ENCODE measurements at places on chromosomes 11 and 22.

GRCh38 chr22:49129736-49130135 is 697.9 kb downstream of the BRD1 start:
- no peak for DNase-seq

GRCh38 chr11:9821008-9821752 is 157.3 kb downstream of the SWAP70 start:
- DNase-seq = no peak

DNA sequence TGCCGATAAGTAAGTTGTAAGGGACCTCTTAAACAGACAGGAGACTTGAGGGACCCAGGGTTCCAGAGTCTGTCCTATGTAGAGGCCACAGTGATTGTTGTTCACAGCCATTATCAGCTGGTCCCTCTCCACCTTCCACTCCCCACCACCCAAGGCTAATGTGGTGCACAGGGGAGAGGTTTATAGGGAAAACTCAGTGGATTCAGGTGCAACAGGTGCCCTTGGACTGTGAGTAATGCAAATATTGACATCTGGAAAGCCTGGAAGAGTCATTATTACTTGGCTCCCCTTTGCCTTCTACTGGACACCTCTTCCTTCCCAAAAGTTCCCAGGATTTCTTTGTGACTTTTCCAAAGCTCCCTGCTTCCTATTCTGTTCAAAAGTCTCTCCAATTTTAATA is 441.1 kb upstream of the CCDC90B start:
- DNase-seq = no peak

GRCh38 chr22:41642331-41643110 is 21.4 kb downstream of the XRCC6 start:
- DNase-seq = no peak

- no peak for DNase-seq
Measured at GRCh38 chr11:126949066-126949891, 51.3 kb downstream of the KIRREL3 start.

DNA sequence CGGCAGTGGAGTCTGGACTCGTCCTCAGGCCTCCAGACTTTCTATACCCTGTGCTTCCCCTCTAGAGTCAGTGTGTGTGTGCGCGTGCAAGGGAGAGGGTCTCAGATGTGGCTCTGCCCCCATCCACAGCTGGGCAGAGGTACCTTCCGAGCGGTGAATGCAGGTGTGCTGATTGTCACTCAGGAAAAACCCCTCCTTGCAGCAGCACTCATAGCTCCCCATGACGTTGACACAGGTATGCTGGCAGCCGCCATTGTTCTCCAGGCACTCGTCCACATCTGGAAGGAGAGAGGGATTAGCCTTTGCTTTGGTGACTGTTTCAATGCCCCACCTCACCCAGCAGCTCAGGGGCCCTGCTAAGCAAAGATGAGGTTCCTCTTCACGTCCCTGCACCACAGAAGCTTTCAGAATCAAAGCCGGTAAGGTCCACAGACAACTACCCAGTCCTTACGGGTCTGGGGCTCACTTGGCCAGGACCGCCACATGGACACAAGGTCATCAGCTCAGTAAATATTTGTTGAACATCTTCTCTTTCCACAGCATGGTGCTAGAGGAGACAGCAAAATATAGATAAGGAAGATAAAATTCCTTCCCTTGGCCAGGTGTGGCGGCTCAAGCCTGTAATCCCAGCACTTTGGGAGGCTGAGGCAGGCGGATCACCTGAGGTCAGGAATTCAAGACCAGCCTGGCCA is 16.9 kb downstream of the SCUBE2 start:
- DNase-seq = no peak

- no peak for DNase-seq
Measured at GRCh38 chr22:40243891-40244290, 66.2 kb downstream of the TNRC6B start.

GRCh38 chr11:115759622-115760460 is 255.6 kb upstream of the CADM1 start:
- peak; percentile 63 for DNase-seq

GRCh38 chr22:36578619-36579018 is 49.7 kb upstream of the EIF3D start:
- no peak for DNase-seq

- DNase-seq = no peak
Measured at GRCh38 chr22:17882162-17882561, 107.9 kb upstream of the BID start.

GRCh38 chr22:22023581-22024137 is 41.1 kb upstream of the TOP3B start:
- no peak for DNase-seq

GRCh38 chr11:67507242-67507863 is 609 bp downstream of the CDK2AP2 start:
- no peak for DNase-seq

GRCh38 chr22:22930571-22931556 is 43.2 kb downstream of the IGLL5 start:
- no peak for DNase-seq

- no peak for DNase-seq
Measured at GRCh38 chr11:86449993-86450629, 75.4 kb downstream of the CCDC81 start.

DNA sequence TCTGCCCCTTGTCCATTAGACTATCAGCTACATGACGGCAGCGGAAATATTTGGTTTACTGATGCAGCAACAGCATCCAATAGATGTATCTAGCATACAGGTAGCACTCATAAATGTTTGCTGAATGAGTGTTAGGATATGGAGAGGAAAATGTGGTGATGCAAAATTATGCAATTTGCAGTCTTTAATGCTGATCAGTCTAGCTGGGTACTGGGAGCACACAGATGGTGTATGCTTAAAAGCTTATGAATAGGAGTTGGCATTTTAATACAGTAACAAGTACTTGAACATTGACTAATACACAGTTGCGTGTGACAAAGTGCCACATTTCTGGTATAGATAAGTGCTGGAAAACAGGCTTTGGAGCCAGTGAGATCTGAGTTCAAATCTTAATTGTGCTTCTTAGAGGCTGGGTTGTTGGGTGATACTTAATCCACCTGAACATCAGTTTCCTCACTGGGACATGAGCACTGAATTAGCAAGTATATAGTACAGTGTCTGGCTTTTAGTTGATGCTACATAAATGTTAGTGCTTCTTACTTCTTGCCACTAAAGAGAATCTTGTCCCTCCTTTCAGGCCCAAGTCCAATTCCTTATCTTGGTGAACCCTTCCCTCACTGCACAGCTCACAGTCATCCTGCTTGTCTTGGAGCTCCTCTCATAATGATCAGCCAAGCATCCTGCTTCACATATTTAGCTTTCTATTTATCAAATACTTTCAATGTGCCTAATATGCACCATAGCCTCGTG is 99.6 kb downstream of the TIMP3 start:
- DNase-seq = no peak

DNA sequence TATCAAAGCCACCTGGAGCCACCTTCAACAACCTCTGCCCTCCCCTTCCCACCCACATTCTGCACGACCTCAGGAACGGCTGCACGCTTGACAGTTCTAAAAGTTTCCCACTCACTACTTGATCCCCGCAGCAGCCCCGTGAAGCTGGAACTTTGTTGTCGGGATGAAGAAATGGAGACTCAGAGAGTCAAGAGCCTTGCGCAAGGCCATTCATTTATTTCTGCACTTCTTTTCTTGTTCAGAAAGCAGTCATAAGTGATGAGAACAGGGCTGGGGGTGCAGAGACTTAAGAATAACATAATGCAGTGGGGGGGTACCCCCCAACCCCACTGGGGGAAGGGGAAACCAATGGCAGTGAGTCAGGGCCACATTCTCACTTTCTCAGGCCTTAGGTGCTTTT is 2.2 kb upstream of the ZFTA start:
- no peak for DNase-seq

DNA sequence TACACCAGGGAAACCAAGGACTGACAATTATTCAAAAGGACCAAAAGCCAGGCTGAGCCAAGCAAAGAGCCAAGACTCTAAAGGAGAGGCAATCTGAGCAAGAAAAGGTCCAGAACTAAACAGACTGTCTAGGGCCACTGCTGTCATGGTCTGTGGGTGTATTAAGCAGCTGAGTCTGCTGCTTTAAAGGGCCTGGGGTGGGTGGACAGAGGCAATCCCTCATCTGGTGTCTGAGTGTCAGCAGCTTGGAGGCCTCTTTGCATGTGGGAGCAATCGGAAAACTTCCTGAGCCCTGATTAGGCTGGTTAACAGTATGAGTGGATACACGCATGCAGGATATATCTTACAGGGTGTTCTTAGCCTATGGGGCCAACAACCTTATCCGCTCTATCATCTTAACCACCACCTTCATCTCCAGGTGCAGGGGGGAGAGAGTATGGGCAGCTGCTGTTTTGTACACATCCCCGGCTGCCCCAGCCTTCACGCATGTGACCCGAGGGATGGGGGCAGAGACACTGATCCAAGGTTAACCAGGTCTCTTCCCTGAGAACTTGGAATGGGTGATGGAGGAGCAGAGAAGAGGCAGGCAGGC is 67.5 kb upstream of the TIMP3 start:
- DNase-seq = no peak

- DNase-seq = no peak
Measured at GRCh38 chr11:125743681-125744080, 2.4 kb upstream of the PATE1 start.

DNA sequence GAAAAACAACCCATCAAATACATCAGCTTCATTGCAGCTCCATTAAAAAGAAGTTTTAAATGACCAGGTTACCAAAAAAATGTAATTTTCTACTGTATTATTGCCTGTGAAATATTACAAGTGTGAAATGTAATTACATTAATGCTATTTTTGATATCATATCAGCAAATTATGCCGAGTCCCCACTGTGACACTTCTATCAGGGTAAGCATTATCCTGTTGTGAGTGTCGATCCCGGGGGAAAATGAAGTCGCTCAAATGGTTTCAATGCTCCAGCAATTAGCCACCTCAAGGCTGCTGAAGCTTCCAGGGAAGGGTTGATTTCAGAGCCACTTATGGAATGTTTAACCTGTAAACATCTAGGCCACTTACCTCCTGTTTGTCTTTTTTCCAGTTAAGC is 70.4 kb downstream of the RCN1 start:
- DNase-seq = no peak

- DNase-seq = no peak
Measured at GRCh38 chr22:33299245-33299956, 241.2 kb upstream of the SYN3 start.

DNA sequence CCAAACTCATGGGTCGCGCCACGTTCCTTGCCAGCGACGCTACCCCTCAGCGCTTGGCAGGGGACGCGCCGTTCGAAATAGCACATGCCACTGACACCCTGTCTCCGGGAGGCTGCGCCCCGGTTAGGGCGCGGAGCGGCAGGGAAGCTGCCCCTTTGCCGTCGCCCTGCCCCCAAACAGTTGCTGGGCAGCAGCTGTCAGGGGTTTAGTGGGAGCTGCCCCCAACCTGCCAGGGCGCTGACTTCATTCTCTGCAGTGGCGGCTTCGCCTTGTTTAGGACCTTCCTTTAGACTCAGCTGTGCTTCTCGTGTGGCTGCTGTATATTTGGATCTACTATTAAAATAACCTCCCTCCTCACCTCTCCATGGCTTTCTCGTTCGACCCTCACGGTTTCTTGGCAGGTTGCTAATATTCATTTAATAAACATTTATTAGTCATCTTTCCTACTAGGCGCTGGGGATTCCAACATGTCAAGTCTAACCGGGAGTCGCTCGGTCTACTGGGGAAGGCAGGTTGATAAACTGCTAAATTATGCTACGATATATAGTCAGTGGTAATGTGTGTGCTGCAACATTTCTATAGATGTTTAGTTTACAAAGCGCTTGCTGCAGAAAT is 782 bp downstream of the TMEM109 start:
- DNase-seq = peak; percentile 51

DNA sequence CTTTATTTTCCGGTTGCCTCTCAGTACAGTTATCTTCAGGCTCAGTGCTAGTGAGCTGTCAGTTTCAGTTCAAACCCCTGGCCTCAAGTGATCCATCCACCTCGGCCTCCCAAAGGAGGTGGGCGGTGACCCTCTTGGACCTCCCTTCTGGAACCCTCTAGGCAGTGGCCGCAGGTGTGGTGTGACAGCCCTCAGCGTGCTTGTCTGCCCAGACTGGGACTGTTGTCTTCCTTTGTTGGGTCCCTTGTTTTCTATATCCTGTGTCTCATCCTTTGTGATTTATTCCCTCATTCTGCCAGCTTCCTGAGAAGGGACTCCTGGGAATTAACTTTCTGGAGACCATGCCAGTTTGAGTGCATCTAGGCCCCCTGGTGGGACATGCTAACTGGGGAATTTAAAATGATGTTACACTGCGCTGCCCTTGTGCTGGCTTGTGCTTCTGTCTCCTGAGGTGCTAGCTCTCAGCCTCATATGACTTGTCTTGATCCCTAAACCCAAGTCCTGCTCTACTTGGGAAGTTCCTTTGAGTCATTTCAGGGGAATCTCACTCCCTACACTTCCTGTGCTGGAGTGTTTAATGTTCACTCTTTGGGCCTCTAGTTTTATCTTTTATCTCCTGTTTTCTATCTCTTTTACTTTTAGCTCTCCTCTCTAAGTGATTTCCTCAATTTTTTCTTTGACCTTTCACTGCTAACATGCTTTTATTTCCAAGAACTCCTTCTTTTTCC is 19.4 kb downstream of the MED15 start:
- no peak for DNase-seq

- DNase-seq = peak; percentile 56
Measured at GRCh38 chr11:30585125-30585891, 845 bp downstream of the MPPED2 start.

DNA sequence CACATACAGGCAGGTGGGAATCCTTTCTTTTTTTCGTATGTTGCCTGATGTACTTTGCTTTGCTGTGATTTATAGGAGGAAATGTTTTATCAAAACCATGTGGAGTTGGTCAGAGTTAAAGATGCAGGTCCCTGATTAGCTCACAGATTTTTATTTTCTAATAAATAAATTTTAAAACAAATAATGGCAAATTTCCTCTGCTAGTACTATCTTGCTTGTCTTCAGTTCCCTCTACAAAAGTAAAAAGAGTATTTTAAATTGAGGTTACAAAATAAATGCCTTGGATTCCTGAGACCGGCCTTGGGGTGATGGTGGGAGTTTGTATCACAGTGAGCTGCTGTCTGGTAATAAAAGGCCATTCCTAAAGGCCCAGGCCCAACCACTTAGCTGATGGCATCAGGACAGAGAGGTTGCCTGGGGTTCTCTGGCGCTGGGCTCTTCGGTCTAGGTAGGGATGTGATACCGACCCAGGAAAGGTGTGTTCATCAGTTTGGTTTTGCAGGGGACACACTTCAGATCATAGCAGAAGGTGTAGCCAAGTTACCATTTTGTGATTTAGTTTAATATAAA is 129.0 kb downstream of the TBC1D22A start:
- no peak for DNase-seq

DNA sequence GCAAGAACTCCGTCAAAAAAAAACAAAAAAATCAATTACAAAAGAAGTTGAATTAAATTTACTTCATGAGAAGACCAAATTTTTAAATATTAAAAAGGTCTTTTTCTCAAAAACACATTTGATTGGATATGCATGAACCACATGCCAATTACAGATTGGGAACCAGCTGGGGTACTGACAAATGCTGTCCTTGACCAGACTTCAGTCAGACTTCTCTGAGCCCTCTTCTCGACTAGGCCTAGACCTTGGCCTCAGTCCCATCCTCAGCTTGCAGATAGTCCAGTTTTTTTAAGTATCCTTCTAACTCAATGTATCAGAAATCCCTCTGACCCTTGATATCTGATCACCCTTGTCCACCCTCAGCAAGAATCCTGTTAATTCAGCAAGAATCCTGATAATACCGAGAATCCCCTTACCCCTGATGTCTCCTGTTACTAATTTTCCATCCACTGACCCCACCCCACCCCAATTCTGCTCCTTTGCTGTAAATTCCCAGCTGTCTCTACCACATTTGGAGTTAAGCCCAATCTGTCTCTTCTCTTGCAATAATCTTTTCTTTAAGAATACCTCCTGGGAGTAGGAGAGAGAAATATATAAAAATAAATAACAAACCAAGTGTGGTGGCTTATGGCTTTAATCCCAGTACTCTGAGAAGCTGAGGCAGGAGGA is 30.9 kb downstream of the OR4D9 start:
- DNase-seq = no peak
